ENCODE measurements at places on chromosomes 3 and 15.
A peak's percentile ranks its signal among the peaks of the same experiment; 100 is the strongest.

DNA sequence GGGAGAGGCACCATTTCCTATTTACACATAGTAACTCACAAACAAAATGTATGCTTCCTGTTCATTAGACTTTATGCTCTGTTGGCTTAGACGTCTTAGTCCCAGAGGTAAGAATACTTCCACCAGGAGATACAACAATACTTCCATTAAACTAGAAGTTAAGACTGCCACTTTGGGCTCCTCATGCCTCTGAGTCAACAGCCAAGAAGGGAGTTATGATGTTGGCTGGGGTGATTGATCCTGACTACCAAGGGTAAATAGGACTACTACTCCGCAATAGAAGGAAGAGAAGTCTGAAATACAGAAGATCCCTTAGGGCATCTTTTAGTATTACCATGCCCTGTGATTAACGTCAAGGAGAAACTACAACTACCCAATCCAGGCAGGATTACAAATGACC is 43.5 kb upstream of the ABI3BP start:
- no peak for DNase-seq

GRCh38 chr3:50347187-50347813 is 1.8 kb upstream of the ZMYND10 start:
- DNase-seq, result peak; percentile 83

- DNase-seq, result no peak
These were observed 113.2 kb upstream of the ALDH1A3 start for GRCh38 chr15:100766243-100767000.

- DNase-seq, result peak; percentile 35
These were observed 96.1 kb upstream of the PROK2 start for GRCh38 chr3:71881041-71881440.

DNA sequence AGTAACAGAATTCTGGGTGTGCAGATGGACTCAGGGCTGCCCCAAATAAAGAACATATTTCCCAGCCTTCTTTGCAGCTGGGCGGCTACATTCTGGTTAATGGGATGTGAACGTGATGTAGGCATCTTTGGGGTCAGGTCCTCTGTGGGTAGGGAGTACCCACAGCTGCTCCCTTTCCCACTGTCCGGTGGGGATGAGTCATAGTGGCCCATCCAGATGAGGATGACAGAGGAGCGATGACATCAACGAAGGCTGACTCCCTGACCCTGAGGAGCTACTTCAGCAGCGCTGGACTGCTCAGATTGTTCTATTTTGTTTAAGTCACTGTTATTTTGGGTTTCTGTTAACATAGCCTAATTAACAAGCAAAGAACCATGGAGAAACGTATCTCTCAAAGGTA is 38.0 kb downstream of the SRPRB start:
- DNase-seq, result no peak

GRCh38 chr3:46946856-46947545 is 29.5 kb downstream of the CCDC12 start:
- DNase-seq, result peak; percentile 80

- no peak for DNase-seq
These were observed 76.8 kb upstream of the KLHL25 start for GRCh38 chr15:85871545-85871944.

DNA sequence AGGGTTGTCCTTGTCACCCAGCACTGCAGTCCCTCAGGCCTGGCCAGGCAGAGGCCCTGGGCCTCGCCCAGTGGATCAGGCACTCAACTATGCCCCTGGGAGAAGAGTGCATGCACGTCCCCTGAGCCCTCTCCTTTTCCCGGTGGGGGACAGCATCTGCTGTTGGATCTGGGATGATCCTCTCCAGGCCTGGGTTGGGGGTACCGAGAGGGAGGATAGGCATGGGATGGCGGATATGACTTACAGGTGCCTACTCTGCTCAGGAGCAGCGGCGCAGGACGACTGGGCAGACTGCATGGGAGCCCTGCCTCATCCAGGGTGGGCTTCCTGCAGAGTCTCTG is 9.0 kb upstream of the APBA2 start:
- DNase-seq, result no peak

DNA sequence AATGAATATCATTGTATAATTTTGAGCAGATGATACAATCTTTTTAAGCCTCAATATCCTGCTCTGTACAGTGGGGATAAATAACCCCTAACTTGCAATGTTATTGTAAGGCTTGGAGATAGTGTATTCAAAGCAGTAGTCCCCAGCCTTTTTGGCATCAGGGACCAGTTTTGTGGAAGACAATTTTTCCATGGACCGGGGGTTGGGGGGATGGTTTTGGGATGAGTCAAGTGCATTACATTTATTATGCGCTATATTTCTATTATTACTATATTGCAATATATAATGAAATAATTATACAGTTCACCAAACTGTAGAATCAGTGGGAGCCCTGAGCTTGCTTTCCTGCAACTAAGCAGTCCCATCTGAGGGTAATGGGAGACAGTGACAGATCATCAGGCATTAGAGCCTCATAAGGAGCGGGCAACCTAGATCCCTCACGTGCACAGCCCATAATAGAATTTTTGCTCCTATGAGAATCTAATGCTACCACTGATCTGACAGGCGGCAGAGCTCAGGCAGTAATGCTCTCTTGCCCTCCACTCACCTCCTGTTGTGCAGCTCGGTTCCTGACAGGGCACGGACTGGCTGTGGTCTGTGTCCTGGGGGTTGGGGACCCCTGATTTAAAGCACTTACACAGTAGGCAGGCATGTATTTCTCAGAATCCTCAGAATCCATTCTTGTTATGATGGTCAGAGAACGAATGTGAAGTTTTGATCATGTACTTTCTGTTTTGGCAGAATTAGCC is 102.2 kb downstream of the PTPRG start:
- no peak for DNase-seq

GRCh38 chr3:58051196-58051595 is 43.0 kb downstream of the FLNB start:
- DNase-seq, result no peak

GRCh38 chr15:93819826-93820225 is 411.5 kb upstream of the MCTP2 start:
- DNase-seq, result no peak

DNA sequence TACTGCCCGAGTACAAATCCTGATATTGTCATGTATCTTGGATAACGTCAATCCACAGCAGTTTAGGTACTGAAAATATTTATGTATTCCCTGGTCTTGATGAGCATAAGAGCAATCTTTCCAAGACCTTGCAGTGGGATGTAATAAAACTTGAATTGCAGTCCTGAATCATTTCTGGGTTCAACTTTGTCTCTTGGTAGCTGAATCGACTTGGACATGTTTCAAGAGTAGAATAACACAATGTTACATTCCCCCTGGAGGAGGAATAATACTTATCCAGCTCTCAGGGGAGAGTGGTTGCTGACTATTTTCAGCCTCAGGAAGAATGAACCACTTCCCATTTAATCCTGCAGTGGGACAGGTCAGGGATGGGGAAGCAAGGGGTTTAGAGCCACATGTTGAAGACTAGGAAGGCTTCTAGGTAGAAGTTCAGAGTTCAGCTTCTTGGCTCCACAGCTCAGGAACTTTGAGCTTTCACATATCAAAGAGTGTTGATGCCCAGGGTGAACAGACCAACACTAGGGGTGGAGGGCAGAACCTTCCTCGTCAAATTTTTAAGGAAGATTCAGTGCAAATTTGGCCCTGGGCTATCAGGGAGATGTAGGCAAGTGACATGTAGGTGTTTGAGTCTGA is 43.4 kb upstream of the GPD1L start:
- no peak for DNase-seq

GRCh38 chr3:63295806-63296205 is 17.7 kb downstream of the SYNPR start:
- DNase-seq, result peak; percentile 23

DNA sequence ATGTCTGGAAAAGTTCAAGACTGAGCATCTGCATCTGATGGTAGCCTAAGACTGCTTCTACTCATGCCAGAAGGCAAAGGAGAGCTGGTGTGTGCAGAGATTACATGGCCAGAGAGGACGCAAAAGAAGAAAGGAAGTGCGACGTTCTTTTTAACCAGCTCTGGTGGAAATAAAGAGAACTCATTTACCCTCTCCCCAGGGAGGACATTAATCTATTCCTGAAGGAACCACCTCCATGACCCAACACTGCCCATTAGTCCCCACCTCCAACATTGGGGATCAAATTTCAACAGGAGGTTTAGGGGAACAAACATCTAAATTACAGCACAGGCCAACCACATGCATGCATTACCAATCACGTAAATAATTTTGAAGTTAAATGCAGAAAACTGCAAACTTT is 1.5 kb upstream of the NCK1 start:
- DNase-seq, result no peak

- no peak for DNase-seq
These were observed 663.6 kb downstream of the NLGN1 start for GRCh38 chr3:174061162-174061561.

GRCh38 chr15:78101423-78102105 is 9.2 kb downstream of the SH2D7 start:
- no peak for DNase-seq

GRCh38 chr3:138019281-138020069 is 9.5 kb downstream of the CLDN18 start:
- no peak for DNase-seq

DNA sequence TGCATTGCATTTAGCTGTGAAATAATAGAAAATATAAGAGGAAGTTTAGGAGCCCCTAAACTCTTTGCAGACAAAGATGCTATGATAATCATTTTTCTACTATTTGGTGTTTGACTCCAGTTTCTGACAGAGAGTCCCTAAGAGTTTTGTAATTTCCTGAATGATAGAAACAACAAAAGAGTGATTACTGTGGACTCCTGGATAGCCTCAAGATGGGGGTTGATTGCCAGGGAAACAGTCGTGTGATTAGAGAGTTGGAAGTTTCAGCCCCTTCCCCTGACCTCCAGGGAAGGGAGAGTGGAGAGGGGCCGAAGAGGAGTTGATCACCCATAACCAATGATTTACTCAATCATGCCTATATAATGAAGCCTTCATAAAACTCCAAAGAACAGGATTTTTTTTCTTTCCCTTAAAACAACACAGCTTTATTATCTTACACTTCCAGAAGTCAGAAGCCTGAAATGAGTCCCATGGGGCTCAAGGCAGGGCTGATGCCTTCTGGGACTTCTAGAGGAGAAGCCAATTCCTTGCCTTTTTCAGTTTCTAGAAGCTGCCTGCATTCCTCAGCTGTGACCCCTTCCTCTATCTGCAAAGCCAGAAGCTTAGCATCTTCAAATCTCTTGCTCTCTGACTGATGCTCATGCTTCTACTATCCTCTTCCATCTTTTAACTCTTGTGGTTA is 292.3 kb upstream of the ZPLD1 start:
- DNase-seq, result no peak

GRCh38 chr15:63974021-63974420 is 72.3 kb downstream of the DAPK2 start:
- DNase-seq, result no peak

- no peak for DNase-seq
These were observed 142.5 kb upstream of the UBE2E1 start for GRCh38 chr3:23663246-23663645.

- no peak for DNase-seq
These were observed 195.1 kb downstream of the GHSR start for GRCh38 chr3:172253200-172253599.

GRCh38 chr15:76349301-76350070 is 12.9 kb downstream of the ISL2 start:
- DNase-seq, result no peak

GRCh38 chr3:150184426-150185071 is 213.9 kb upstream of the PFN2 start:
- DNase-seq, result no peak

- no peak for DNase-seq
These were observed 67.7 kb downstream of the KLHL25 start for GRCh38 chr15:85727068-85727467.

DNA sequence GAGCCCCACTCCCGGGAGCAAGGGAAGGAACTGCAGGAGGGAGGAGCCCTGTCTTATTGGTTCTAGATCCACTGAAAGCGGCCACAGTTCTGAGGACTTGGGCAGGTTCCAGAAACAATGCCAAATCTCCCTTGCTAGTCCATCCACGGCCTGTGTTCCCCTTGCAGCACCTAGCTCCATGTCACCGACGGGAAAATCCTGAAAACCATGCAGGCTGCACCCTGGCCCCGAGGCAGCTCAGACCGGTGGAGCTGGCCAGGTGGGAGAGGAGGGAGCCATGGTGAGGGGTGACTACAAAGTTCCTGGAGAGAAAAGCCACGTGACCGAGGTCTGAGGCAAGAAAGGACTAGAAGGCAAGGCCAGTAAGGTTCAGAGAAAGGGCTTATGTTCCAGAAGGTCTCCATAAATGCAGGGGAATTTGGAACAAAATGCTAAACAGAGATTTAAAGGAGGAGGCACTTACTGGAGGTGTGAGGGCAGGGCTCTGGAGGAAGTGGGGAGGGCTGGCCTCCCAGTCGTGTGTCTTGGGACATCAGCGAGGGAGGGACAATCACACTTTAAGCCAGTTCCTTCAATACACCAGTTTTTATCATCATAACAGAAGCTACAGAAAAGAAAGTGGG is 5.4 kb downstream of the MGLL start:
- DNase-seq, result no peak

- DNase-seq, result no peak
These were observed 56.0 kb downstream of the PDE8A start for GRCh38 chr15:85037641-85038040.

GRCh38 chr3:187000711-187001151 is 70.4 kb downstream of the ST6GAL1 start:
- DNase-seq, result no peak

- no peak for DNase-seq
These were observed 26.7 kb downstream of the SMAD3 start for GRCh38 chr15:67091980-67092677.

- DNase-seq, result no peak
These were observed 100.1 kb downstream of the ABI3BP start for GRCh38 chr3:100893108-100893507.

DNA sequence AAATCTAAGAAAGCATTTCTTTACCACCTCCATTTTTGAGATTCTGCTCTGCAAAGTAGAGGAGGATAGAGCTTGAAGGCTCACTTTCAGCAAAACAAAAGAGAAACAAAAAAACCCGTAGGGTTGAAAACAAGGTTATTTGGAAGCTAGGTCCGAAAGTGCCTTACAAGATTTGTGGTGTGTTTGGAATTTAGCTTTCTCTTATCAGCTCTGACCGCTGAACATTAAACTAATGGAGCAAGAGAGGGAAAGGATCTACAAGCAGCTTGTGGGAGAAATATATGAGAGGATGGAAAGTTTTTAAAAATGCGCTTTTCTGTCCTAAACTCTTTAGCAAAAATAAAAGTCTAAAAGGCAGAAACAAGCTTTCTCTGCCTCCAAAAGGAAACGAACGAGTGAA is 545.5 kb downstream of the NTRK3 start:
- no peak for DNase-seq

GRCh38 chr3:50260942-50261441 is 8.0 kb upstream of the SEMA3B start:
- DNase-seq, result no peak

GRCh38 chr15:42911058-42911592 is 9.5 kb downstream of the TTBK2 start:
- no peak for DNase-seq

DNA sequence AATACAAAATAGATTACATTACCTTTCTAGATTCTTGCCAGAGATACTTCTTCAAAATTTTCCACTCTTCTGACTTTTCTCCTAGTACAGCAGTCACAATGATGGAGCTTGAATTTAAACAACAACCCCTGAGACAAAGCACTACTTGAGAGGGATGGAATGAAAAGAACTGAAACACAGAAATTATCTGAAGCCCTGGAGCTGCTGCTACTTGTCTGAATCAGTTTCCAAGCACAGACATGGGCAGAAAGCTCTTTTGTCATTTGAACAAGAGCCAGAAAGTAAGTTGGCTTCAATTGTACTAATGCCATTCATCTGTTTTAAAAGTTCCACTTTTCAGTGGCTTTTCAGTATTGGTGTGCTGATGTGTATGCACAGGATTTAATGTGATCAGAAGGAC is 718.5 kb upstream of the ARPP21 start:
- DNase-seq, result no peak

- no peak for DNase-seq
These were observed 671.3 kb upstream of the NECTIN3 start for GRCh38 chr3:110400315-110400714.
